GF-D8 (cell line): ENCODE measurements at places on chromosomes 2 and 18.
A peak's percentile ranks its signal among the peaks of the same experiment; 100 is the strongest.

DNA sequence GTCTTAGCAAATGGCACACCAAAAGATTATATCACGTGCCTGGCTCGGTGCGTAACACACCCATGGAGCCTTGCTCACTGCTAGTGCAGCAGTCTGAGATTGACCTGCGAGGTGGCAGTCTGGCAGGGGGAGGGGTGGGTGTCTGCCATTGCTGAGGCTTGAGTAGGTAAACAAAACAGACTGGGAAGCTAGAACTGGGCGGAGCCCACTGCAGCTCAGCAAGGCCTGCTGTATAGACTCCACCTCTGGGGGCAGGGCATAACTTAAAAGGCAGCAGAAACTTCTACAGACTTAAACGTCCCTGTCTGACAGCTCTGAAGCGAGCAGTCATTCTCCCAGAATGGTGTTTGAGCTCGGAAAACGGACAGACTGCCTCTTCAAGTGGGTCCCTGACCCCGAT is 55.9 kb upstream of the FSHR start:
- no peak for DNase-seq

DNA sequence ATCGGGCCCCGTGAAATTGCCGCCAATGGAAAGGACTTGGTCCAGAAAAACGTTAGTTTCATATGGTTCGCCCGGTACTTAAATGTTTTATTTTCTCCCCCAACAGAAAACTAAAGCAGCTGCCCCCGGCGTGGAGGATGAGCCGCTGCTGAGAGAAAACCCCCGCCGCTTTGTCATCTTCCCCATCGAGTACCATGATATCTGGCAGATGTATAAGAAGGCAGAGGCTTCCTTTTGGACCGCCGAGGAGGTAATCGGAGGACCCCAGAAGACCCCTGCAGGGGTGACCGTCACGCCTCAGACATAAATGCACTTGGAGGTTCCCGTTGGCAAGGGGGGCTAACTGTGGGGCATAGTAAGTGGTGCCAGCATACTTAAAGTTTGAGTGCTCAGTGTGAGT is 742 bp downstream of the RRM2 start:
- DNase-seq, result no peak

- DNase-seq, result peak; percentile 39
Measured at GRCh38 chr18:74342416-74343043, 26.9 kb downstream of the C18orf63 start.

GRCh38 chr2:58543442-58543841 is 302.3 kb upstream of the FANCL start:
- no peak for DNase-seq

GRCh38 chr2:42906557-42907411 is 114.4 kb upstream of the HAAO start:
- DNase-seq, result no peak

DNA sequence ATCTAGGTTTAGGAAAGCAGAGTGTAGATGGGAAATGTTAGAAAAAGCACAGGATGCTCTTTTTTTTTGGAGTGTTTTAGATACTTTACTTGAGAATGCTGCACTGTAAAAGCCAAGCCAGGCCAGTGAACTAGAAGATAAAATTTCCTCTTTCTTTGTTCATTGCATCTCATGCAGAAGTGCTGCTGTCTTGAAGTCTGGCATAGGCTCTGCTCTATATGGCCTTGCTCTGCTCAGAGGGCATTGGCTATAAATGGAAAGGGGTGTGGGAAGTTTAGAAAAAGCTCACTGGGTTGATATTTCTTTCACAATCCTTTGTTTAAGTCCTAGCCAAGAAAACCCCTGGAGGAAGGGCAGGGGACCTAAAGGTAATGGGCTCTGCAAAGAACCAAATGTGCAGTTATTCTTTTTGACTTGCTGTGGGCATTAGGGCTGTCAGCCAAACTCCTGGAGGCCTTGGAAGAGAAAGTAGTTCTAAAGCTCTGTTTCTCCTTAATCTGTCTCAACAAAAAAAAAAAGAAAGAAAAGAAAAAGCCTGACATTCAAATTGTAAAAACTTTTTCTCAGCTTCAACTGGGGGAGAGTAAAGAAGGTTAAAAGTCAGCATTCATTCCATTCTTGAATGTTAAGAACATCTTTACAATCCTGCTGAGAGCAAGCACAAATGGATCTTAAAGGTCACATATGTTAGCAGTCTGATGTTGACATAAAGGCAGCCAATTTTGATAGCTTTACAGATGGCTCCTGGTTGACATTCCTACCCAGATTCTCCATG is 338.3 kb downstream of the GULP1 start:
- no peak for DNase-seq

- DNase-seq, result no peak
Measured at GRCh38 chr2:241161646-241162281, 11.5 kb downstream of the PPP1R7 start.

DNA sequence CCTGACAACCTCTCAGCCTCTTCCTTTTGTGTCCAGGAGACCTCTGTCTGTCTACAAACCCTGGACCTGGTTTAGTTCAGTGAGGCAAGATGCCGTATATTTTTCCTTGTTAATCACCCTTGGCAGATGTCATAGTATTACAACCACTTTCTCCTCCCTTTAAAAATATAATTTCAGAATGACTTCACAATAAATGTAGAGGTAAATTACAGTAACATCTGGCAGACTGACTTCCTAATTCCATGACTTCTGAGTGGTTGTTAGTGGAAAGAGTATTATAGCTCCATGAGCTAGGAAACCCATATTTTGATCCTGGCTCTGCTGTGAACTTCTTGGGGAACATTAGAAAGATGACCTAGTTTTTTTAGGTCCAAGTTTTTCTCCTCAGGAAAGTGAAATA is 39.5 kb downstream of the SPATS2L start:
- no peak for DNase-seq

DNA sequence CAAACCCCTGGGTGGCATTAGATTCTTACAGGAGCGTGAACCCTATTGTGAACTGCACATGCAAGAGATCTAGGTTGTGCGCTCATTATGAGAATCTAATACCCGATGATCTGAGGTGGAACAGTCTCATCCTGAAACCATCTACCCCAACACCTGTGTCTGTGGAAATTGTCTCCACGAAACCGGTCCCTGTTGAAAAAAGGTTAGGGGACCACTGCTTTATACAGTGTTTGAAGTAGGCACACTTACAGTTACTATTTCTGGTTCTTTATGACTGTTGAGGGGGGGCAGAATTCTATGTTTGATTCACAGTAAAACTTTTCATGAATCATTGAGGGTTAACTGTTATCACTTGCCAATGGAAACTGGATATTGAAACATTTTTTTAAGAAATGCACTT is 72.0 kb downstream of the RIF1 start:
- no peak for DNase-seq

DNA sequence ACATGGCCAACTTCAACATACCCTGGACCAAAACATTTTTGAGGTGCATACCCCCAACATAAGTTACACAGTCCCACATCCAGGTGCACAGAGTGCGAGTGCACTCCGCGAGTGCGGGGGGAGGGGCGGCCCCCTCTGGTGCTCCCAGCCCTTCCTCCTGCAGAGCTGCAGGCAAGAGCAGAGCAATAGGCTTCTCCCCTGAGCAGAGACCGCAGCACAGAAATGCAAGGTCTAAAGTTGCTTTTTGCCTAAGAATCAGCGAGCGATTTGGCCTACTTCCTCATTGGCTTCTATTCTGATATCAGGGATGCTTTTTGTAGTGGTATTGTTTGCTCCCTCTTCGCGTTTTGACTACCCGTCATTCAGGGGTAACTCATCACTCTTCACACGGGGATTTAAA is 40.6 kb downstream of the BOLA3 start:
- no peak for DNase-seq

GRCh38 chr2:47334356-47335136 is 68.4 kb upstream of the MSH2 start:
- DNase-seq, result no peak

DNA sequence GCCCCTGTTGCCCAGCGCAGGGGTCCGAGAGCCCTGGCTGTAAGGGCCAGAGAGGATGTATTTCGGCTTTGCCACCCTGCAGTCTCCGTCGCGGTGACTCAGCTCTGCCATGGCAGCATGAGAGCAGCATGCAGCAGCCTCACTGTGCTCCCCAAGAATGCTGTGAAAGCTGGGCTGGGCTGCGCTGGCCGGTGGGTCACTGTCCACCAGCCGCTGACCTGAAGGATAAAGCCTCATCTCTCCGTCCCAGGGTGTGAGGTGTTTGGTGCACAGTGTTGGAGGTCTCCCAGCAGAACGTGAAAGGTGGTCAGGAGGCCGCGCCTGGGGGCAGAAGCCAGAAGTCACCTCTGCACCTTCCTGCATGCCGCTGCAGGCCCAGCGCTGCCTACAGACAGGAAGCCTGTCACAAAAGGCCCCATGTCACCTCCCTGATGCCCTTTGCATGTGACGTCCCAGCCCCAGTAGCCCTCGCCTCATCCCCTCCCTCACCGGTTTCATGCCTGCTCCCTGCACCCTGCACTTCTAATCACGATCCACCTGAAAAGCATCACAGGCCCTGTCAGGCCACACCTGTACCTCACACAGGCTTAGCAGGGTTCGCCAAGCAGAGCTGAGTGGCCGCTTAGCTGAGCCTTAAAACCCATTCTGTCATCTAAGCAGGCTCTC is 342.1 kb downstream of the EIPR1 start:
- no peak for DNase-seq

DNA sequence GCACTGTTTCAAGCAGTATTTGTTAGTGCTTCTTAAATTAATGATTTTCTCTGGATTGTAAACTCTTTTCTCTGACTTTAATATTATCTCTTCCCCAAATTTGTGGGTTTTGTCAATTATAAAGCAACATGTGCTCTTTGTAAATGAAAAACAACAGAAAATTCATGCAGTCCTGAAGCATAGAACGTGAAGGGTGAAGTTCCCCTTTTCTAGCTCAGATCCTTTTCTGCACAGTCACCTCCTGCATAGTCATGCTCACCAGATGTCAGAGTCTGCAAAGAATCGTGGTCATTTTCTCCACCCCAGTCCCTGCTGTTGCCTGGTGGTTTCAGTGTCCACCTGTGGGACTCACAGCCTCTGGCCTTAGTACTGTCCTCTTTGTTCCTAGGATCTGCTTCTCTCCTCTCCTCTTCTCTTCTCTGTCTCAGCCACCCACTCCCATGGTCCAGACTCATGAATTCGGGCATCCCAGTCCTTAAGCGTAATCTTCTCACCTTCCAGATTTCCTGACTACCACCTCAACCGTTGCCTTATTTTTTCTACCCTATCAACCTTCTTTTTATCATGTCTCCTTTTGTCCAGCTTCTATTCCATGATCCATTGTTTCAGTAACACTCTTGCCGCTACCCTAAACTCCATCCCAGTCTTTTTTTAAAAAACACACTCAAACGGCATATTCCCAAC is 229.1 kb downstream of the RTP5 start:
- peak; percentile 80 for DNase-seq

DNA sequence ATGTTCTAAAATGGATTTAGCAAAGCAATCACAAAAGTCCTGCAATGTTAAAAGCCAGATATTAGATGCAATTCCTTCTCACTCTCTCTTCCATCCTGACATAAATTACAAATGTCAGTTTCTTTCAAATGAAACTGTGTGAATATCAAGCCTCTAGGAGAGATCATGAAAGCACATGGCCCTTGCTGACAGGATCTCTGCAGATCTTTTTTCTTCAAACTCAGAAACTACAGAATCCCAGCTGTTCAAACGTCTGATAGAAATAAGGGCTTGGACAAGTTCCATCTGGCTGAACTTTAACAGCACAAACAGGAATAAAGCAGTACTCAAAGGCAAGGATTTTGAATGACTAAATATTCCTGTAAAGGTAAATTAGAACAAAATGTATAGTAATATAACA is 47.6 kb downstream of the PDE1A start:
- no peak for DNase-seq

GRCh38 chr18:76588601-76589226 is 93.7 kb upstream of the ZNF516 start:
- no peak for DNase-seq

- peak; percentile 33 for DNase-seq
Measured at GRCh38 chr18:35231052-35231451, 9.8 kb upstream of the ZNF397 start.

DNA sequence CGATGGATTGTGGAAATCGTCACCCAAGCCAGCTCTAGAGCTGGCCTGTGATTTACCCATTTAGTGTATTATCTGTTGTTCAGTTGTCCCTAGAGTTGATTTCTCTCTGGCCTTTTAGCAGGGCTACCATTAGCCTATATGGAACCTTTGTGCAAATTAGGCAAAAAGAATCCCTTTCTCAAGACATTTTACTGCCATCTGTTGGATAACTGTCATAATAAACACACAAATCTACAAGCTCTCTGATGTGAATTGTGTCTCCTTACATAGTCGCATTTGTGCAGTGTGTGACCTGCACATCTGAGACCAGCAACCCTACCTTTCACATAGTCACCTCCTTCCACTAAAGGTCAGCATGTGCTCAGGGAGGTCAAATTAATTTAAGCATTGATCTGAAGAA is 34.0 kb downstream of the LOXHD1 start:
- DNase-seq, result peak; percentile 20

DNA sequence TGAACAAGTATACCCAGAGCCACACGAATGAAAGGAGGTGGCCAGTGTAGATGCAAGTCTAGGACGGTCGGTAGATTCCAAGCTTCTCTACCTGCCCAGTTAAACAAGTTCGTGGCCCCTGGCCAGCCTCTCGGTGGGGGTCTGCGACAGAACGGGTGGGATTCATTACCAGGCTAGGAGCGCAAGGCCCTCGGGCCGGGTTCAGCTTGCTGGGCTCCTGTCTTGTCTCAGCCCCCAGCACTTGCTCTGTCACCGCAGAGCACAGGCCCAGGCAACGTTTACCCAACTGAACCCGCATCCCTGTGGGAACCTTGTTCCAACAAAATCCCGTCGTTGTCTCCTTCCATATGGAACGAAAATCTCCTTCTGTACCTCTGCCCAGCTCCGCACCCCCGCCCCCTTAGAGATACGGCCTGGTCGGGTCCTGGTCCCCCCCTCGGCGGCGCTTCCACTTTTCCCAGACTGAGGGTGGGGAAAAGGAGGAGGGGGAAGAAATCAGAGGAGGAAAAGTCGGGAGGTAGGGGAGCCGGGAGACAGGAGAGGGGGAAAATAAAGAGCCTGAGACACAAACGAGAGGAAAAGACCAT is 1.9 kb upstream of the EMX1 start:
- DNase-seq, result no peak
